ENCODE measurements at places on chromosomes 6 and 20.
A peak's percentile ranks its signal among the peaks of the same experiment; 100 is the strongest.

DNA sequence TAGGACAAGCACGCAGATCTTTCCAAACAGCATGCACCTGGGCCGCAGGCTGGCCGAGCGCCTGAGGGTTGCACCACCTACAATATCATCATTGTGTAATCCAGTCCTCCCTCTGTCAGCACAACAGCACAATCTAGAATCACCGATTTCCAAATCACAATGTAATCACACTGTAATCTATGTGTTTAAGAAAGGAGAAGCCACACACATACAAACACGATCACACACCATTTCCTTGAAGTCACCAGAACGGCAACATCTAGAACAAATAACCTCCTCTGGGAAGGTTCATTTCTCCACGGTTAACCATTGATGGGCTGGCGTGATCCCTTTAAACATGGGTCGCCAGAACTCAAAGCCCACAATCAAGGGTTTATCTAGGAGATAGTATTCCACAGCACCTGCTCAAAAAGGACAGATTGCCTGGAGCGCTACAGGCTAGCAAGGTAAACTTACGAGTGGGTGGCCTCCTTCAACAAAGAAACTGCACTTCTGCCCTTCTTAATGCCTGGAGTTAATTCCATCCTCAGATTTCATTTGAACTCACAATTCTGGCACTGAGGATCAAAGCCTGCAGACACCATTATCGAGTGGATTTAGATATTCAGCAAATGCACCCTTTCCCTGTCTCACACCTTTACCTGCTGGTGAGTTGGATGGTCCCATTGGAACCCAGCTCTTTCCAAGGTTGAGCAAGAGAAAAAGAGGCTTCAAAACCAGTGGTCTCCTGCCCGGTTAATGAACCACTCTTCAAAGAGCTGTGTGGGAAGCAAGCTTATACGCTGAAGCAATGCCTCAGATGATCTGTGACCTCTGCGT, 83.8 kb upstream of the FOXQ1 start:
- no peak for DNase-seq

DNA sequence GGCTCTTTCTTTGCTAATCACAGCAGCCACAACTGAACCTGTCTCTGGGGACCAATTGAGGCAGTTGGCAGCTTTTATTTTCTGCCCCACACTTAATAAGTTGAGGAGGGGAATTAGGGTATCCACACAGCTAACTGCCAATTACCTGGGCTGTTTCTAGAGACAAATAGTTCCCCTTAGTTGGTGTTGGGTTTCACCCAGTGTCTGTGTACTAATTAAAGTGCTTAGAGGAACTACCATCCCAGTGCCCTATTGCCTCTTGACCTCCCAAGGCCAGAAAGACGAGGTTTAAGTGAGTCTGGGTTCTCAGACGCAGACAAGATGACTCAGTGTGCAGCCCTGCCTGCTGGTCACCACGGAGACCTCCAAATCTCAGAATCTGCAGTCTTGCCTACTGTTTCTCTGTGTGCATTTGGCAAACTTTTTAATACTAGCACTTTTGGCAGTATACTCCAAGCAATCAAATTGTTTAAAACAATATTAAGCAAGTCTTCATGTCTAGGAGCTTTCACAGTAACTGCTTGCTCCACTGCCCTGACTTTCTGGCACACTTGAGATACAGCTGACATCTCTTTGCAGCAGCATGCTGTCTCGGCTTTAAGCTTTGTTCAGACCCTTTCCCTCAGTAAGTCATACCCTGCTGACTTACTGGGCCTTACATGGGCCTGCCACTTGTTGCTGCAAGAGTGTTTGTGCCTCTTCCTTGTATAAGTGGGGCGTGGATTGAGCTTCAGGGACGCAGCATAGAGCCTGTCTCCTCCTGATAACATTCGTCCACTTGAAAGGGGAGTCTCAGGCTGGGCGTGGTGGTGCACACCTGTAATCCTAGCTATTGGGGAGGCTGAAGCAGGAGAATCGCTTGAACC, 31.9 kb downstream of the STK35 start:
- no peak for DNase-seq

DNA sequence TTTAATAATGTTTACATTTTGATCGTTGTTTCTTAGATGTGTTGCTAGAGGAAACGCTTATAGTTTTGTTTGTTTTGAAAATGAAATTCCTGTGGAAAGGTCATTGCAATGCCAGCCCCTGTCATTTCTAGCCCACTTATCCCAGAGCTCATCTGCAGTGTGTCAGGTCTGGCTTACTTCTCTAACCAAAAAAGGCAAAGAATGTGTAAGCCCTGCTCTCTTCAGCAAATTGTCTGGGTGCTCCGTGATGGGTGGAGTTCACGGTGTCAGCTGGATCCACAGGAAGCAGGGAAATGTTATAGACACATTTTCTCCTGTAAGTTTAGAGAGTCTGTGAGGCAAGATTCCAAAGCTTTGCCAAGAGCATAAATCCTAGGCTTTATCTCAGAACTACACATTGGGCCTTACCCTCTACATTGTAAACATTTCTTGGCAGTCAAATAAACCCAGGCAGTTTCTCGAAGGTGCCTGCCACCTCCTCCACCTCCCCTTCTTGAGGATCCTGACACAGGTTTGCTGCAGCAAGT, 50.9 kb downstream of the RPRD1B start:
- DNase-seq, result no peak

DNA sequence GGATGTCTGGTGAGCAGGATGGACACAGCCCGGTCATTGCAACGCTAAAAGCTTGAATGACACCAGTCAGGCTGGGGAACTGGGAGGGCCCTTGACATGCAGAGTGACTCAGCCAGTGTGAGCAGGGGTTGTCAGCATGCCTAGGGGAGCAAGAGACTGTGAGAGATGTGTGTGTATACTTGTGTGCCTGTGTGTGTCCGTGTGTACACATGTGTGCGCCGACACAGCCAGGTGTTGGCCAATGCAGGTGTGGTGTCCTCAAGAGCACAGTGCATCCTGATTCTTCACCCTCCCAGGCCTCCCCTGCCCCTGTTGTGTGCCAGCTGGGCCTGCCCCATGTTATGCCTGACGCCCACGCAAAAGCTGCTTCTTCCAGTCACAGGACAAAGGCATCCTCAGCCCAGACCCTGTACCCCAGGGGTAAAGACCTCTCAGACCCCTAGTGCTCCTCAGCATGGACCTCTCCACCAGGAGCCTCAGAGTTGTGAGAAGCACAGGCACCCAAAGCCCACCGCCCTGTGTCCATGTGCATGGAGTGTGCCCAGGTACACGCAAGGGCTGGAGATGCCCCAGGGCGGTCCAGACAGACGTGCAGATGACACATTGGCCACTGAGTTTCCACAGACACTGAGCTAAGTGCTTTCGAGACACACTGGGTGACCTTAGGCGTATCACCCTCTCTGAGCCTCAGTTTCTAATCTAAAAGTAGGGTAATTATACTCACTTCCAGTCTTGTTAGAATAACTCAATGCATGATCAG, 16.6 kb downstream of the NRSN2 start:
- DNase-seq, result peak; percentile 30

DNA sequence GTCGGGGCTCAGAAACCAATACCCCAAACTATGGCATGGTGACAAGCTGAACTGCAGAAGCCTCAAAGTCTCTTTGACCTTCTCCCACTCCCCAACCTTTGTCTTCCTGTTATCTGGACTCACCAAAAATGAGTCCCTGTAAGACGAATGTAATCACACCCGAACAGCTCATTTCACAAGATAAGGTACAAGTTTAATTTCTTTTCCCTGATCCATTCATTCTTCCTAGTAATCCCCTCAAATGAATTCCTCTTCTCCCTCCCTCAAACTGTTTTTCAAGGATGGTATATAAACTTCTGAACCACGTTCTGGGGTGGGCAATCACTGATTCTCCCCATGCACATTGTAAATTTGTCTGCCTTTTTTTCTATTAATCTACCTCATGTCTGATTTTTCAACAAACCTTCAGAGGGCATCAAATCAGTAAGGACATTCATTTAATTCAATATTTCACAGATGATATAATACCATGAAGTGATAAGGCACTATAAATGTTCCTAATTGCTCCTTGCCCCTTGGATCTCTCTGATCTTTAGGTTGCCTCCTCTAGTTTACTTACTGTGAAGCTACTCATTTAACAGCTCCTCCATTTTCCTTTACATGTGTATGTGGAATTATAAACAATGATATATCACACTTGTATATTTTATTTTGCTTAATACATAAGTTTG, 77.2 kb downstream of the OR2B2 start:
- DNase-seq, result peak; percentile 50

DNA sequence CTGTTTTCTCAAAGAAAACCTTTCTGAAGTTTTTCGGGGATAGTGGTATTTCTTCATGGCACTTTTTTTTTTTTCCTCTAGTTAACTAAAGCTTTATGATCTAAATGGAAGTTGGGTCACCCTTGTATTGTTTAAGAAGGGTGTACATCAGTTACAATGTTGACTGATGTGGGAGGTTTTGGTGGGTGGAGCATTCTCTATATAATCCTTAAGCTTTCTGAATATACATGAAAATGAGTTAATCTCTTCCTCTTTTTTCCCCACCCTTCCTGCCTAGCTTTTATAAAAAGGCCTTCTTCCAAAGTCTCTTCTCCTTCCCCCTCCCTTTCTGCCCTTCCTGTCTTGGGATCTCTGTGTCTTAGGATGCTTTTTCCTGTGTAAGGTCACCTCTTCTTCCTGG, 47.2 kb downstream of the DHX35 start:
- no peak for DNase-seq

- DNase-seq, result no peak
Observed at GRCh38 chr6:89843070-89843469, 13.4 kb downstream of the CASP8AP2 start.

DNA sequence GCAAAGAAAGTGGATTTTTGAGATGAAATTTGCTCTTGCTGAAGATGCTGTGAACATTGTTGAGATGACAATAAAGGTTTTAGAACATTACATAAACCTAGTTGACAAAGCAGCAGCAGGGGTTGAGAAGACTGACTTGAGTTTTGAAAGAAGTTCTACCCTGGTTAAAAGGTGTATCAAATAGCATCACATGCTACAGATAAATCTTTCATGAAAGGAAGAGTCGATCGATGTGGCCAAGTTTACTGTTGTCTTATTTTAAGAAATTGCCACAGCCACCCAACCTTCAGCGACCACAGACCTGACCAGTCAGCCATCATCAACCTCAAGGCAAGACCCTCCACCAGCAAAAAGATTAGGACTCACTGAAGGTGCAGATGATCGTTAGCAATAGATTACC, 155.3 kb downstream of the HS3ST5 start:
- DNase-seq, result no peak

- DNase-seq, result no peak
Observed at GRCh38 chr6:18654821-18655220, 267.7 kb downstream of the RNF144B start.

- DNase-seq, result no peak
Observed at GRCh38 chr6:42925248-42925857, 3.9 kb upstream of the CNPY3 start.

DNA sequence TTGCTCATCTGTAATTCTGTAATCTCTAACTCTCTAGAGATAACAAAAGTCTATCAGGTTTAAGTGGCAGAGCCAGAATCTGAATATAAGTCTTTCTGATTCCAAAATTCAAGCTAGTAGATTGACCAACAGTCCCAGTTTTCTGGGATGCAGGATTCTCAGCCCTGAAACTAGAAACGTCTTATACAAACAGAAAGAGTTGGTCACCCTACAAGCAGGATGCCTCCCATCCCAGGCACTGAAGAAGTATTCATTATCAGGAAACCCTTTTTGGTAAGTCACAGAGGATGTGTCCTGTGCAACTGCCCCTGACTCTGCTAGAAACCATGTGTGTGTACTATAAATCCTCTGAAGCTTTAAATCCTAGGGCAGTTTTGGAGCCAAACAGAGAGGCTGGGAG, 135.0 kb downstream of the CARMIL1 start:
- no peak for DNase-seq

- DNase-seq, result no peak
Observed at GRCh38 chr6:136982928-136983327, 60.8 kb downstream of the SLC35D3 start.

GRCh38 chr20:20012541-20012940, 4.6 kb upstream of the NAA20 start:
- no peak for DNase-seq

- peak; percentile 93 for DNase-seq
Observed at GRCh38 chr6:159038914-159039884, 5.6 kb downstream of the TAGAP start.

- no peak for DNase-seq
Observed at GRCh38 chr20:57999465-58000111, 228.9 kb downstream of the ANKRD60 start.

- no peak for DNase-seq
Observed at GRCh38 chr6:35149891-35150566, 8.9 kb upstream of the TCP11 start.

DNA sequence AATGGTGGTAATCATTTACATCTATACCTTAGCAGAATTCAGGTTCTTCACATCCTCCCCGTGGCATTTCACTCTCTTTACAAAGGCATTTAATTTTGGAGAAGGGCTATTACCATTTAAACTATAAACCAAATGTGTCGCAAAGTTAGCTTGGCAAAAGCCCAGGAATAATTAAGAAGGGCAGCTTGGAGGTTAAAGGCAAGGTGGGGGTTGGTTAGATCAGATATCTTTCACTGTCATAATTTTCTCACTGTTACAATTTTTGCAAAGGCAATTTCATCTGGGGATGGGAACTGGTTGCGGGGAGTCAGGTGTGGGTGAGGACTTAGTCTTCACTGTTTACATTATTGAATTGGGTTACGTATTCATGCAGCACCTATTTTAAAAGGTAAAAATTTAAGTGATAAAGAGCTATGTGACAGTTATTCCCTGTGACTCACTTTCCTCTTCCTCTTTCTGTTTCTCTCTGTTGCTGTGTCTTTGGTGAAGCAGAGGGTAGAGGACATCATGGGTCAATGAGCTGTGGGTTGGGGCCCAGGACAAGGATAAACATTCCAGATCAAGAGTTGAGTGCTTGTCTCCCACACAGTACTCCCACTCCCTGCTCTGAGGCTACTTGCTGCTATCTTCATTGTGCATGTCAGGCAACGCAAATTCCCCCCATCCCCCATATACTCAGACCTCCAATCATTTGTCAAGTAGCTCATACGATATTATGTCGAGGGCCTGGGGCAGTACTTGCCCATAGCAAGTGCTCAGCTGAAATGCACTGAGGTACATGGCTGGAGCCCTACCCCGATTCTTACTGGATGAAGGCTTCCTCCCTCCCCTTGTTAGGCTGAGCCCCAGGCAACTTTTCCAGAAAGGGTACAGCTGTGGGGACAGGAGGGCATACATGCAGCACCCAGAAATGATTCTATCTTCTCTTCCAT, 223.1 kb upstream of the MYLIP start:
- DNase-seq, result no peak
